SK-N-MC (cell line): ENCODE measurements at places on chromosomes 1 and 21.

DNA sequence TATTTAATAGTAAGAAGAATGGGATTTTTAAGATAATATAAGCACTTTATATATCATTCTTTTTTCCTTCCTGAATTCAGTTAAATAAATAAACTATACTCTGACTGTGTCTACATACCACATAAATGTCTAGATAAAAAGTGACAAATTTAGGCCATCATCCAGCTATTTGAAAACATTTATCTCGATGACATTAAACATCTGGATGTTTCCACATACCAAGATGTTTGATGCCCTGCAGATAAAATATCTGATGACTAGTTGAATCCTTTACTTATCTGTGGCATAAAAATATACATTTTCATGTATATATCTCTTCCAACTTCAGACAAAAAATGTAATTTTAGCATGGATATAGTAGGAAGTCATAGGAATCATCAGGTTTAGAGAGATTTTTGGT is 348.3 kb downstream of the DPYD start:
- DNase-seq: no peak

DNA sequence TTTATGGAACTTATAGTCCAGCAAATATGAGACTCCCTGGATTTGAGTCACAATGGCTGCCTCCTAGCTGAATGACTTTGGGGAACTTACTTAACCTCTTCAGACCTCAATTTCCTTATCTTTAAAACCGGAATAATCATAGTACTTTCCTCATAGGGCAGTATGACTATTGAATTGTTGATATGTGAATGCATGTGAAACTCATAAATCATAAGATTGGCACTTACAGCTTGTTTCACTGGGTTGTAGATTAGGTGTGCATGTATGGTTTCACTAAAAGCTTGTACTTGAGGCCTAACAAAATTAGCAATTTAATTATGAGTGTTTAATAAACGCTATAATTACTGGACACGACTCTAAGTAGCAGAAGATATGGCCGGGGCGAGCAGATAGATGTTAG is 72.5 kb downstream of the ST6GALNAC5 start:
- DNase-seq: no peak

DNA sequence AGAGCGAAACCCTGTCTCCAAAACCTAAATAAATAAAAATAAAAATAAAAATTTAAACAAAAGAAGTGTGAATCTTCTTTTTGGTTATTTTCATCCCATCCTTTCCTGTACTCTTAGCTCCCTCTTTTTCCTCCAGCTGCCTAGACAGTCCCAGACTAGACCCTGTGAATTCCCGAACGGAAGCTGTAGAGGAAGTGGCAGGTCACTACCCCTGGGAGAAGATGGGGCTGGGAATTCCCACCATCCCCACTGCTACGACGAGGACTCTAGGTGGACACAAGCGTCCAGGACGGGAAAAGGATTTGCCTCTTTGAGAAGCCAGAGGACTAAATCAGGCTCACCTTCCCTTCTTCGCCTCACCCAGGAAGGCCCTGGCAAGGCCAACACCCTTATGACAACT is 12.6 kb downstream of the RHBDL2 start:
- no peak for DNase-seq

- DNase-seq: no peak
These were observed 92.9 kb upstream of the TSPAN2 start for GRCh38 chr1:115182012-115182715.

DNA sequence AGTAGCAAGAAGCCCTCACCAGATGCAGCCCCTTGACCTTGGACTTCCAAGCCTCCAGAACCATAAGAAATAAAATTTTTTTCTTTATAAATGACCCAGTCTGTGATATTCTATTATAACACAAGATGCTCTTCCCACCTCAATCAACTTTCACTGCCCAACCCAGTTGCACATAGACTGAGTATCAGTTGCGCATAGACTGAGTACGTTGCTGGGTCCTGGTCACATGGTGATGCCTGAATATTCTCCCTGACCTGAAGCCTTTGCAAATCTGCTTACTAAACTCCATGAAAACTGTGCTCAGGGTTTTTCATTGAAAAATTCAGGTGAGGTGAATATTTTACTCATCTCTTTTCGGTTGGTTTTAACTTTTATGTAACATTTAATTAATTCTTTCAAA is 59.2 kb downstream of the ETS2 start:
- no peak for DNase-seq

- no peak for DNase-seq
These were observed 43.9 kb upstream of the PWP2 start for GRCh38 chr21:44063151-44063912.

DNA sequence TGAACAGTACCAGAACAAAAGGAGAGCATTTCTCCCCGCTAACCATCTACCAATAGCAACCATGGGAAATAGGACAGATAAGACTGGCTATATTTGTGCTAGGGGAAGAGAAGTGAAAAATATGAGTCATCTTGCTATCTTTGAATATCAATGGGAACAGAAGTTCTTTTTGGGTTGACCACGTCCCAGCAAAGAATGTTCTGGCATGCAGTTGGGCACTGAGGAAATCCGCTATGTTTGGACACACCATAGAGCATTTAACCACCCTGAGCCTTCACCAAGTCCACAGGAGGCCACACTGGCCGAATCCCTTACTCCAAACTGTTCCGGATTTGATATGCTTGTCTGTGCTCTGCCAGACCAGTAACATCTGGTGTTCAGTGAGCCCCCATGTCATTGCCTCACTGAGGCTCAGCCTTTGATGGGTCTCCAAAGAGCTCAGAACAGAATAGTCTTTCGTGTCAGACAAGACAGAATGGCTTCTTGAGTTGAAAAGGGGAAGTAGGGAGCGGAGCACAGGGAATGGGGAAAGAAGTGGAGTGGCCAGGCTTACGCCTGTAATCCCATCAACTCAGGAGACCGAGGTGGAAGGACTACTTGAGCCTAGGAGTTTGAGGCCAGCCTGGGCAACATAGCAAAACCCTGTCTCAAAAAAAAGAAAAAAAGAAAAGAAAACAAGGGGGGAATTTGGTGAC is 81.4 kb downstream of the SMYD2 start:
- DNase-seq: no peak

DNA sequence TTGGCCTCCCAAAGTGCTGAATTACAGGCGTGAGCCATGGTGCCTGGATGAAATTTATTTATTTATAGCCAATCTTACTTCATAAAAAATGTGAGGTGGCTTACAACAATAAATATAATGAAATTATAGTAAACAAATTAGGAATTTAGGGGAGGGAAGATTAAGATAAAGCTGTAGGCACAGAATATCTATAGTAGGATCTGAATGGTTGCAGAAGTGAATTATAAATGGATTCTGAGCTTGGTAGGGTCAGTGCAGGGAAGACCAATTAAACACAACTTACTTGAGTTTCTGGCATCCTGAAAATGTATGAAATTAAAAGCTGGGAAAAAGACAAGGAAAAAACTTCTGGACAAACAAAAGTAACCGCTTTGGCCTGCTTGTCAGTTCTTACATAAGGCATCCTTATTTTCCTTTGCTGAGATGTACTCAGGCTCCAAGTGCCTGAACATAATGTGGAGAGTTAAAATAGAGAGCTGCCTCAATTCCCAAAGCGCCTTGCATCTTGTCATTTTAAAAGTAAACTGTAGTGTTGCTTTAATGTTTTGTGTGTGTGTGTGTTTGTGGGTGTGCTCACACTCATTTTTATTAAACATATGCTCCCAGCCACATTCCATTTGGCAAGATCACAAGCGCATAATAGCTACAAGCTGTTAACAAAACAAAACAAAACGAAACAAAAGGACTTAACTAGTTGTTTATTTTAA is 247.3 kb downstream of the S1PR1 start:
- no peak for DNase-seq

DNA sequence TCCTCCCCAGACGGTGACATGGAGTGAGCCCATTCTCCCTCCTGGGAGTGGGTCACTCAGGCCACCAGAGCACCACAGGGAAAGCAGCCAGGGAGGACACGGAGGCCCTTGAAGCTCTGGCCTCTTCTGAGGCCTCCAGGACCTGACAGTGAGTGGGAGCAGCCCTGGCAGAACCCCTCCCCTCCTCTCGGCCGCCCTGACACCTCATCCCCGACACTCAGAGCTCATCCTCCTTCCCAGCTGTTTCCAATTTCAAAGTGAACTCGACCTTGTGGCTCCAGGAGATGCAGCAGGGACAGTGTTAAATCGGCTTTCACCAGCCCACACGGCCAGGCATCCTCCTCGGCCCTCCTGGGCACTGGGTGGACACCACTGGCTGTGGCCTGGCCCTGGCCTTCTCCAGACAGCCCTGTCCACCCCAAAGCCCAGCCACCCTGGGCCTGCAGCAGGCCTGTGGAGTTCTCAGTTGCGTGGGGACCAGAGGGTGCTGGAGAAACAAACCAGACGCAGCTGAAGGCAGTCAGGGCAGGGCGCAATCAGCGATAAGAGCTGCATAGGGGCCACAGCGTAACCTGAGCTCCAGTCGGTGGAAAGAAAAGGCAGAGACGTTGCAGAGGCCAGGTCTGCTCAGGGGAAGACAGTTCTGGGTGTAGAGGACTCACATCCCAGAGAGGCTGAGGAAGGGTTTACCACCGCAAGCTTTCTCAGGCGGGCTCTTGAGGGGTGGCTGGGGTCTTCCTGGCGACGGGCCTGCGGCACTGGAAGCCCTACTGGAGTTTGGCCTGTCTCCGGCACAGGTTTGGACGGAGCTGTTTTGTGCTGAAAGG is 27.1 kb downstream of the FTCD start:
- DNase-seq: no peak

DNA sequence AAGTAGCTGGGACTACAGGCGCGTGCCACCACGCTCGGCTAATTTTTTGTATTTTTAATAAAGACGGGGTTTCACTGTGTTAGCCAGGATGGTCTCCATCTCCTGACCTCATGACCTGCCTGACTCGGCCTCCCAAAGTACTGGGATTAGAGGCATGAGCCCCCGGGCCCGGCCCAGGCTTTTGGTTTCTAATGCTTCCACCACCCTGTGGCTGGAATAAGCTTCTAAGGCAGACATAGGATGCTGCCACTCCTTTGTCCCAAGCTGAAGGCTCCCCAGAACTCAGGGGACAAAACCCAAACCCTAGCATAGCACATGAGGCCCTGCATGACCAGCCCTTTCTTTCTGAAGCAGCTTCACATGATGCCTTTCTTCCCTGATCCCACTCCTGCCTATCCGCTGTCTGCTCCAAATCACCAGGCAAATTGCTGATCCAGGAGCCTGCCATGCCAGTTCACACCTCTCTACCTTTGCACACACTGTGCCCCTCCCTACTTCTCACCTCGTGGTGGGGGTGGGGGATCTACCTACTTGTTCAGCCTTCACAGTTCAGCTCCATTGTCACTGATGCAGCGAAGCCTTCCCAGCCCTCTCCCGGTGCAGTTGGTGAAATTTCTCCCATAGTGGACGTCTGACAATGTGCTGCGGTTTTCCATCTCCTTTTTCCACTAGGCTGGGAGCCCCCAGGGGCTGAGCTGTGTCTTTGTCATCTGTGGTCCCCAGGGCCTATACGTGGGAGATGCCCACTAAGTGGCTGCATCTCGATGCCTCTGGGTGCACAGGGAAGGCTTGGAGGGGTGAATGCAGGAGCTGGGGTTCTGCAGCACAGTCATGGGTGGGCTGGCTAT is 6.9 kb downstream of the PTPRU start:
- DNase-seq: no peak

DNA sequence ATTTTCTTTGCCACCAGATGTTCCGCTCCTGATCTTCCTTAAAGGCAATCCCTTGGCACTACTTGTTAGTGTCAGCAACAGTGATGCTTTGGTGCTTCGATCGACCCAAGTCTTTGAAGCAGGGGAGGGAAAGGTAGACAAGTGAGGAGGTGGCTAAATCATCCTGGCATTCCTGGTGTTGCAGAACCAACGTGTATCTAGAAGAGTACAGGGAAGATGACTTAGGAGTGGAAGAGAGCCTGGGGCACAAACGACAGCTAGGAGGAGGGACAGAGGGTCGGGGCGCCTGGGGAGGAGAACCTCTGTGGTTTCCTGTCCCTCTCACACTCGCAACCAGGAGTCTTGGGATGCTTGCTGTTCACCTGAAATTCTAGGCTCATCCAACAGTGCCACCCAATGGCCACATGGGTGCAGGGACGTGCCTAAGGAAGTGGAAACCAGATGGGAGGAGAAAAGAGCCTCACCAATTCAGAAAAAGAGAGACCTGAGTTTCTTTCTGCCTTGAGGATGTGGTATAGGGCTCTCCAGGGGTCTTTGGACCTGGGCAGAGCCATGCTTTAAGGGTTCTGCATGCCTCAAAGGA is 9.5 kb upstream of the KCNA2 start:
- peak; percentile 73 for DNase-seq

GRCh38 chr1:166980383-166980782 is 5.0 kb upstream of the ILDR2 start:
- no peak for DNase-seq

DNA sequence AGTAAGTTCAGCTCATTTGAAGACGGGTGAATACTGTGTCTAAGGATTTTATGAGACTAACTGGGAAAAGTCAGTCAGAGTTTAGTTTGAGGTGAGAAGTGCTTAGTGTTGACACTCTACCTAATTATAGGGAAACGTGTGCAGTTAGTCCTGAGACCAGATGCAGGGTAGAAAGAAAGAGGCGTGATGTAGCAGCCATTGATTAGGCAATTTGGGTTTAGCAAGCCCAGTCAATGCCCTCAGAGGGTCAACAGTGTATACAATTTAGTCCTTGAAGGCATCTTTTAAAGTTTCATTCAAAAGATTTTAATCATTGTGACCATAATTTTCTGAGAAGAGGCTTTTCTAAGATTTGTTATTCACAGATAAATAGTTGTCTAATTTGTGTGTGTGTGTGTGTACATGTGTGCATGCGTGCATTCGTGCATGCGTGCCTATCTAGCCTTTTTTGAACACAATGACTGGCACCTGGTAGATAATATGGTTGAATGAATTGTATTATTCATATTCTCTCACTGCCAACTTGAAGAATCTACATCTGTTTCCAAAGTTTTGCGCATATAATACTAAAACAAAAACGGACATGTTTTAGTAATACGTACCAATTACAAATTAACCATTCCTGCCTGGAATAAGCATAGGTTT is 332.9 kb downstream of the SRGAP2C start:
- no peak for DNase-seq

DNA sequence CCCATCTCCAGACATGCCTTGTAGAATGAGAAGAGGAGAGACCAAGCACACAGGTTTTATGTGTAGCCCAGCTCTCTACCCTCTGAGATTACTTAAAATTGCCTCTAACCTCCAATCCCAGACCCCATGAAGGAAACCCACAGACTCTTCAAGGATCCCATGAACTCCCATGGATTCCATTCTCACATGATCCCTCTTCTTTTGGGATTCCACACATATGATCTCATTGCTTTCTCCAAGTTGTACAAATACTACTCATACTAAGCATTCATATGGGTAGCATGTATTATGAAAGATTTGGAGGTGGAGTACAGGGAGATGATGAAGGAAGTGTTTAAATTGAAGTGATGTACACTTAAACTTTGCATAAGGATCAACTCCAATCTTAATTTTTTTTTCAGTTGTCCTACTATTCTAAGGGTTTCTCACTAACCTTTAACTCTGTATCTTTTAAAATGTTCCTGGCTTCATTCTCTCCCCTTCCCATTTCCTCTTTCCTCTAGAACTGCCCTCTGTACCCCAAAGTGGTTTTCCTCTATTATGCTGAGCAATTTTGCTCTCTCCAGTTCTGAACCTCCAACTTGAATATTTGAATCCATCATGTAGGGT is 41.6 kb downstream of the MFSD2A start:
- no peak for DNase-seq
